ENCODE measurements at places on chromosomes 12 and 14.

- no peak for DNase-seq
Observed at GRCh38 chr14:102764220-102764671, 13.0 kb upstream of the TRAF3 start.

DNA sequence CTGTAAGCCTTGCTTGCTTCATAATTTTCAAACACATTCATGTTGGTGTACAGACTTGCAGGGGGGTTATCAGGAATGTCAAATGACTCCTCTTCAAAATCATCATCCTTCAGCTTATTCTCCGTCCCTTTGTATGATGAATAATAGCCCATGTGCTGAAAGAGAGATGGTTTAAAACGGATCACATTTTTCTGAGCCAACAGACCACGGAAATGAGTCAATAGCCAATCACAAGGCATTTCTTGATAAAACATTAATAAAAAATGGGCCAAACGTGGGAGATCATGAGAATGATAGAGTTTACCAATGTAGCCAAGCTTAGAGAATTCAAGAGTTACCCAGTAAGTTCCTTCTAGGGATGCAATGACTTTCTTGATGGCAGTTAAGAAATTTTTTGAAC is 105.5 kb downstream of the NTS start:
- no peak for DNase-seq

DNA sequence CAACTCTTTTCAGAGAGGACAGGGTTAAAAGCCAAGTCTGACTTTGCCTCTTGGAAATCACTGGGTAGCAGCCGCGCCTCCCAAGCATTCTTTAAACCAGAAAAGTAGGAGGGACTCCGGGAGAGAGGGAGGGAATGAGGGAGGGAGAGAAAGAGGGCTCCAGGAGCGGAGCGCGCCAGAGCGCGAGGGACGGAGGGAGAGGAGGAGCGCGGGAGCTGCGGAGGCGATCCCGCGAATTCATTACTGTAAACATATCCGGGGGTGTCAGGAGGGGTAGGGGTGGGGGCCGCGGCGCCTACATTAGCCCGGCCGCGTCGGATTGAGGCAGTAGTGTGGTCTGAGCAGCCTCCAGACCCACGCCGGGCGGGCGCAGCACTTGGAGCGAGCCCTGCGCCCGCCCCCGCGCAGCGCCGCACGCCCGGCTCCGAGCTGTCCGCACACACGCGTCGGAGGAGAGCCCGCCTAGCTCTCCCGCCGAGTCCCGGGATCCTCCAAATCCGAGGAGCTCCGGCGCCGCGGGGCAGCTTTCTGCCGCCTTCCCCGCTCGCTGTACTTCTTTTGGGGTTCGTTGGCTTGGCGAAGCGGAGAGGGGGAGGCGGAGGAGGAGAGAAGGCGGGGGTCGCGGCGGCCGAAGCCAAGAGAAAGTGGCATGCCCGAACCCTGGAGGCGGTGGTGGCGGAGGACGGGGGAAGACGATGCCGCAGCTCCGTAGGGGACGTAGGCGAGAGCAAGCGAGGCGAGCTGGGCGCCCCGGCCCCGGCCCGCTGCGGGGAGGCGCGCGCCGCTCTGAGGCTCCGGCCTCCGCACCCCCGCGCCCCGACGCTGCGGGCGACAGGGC is 3.3 kb downstream of the FLRT2 start:
- DNase-seq, result no peak

- DNase-seq, result no peak
Observed at GRCh38 chr12:57215668-57216013, 953 bp upstream of the NXPH4 start.

DNA sequence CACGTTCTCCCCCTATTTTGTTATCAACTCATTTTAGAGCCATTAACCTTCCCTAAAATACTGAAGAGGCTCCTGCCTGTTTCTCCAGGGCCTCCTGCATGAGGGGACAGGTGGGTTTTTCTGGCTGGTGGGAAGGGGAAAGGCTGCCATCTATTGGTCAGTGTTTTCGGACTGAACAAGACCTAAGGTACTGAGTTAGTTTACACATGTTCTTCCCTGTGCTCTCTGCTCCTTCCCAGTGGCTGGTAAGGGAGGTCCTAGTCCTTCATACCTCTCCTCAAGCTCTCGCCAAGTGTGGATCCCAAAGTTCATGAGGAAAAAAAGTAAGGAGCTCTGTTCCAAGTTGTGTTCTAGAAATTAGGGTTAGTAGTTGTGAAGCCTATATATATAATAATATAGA is 357.5 kb downstream of the FSCB start:
- peak; percentile 50 for DNase-seq

GRCh38 chr12:52331833-52332232 is 10.6 kb upstream of the KRT83 start:
- no peak for DNase-seq

DNA sequence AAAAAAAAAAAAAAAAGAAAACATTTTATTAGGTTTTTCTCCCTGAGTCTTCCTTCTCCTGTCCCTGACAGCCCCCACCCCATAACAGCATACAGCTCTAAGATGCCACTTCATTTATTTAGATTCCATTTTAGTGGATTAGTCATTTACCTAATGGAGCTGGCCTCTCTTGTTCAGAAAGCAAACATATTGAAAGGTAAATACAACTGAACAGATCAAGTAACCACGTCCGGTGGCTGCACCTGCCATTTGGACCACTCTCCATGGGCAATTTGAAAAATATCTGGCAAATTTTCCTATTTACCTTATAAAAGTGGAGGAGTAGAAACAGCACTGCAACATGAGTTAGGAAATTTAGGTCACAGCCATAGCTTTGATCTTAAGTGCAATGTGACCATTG is 254.6 kb downstream of the C12orf42 start:
- DNase-seq, result no peak

DNA sequence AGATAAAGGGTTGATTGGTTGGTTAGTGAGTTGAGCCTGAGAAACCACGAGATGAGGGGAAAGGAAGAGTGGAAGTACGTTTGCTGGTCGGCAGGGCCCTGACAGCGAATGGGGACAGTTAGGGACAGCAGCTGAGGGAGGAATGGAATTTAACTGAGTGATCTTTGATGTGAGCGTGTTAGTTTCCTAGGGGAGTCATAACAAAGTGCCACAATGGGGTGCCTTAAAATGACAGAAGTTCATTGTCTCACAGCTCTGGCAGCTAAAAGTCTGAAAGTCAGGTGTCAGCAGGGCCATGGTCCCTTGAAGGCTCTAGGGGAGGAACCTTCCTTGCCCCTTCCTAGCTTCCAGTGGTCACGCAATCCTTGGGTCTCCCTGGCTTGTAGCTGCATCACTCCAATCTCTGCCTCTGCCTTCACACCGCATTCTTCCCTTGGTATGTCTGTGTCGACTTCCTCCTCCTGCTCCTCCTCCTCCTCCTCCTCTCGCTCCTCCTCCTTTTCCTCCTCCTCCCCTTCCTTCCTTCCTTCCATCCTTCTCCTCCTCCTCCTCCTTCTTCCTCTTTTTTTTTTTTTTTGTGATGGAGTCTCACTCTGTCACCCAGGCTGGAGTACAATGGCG is 26.0 kb upstream of the RIN3 start:
- no peak for DNase-seq

DNA sequence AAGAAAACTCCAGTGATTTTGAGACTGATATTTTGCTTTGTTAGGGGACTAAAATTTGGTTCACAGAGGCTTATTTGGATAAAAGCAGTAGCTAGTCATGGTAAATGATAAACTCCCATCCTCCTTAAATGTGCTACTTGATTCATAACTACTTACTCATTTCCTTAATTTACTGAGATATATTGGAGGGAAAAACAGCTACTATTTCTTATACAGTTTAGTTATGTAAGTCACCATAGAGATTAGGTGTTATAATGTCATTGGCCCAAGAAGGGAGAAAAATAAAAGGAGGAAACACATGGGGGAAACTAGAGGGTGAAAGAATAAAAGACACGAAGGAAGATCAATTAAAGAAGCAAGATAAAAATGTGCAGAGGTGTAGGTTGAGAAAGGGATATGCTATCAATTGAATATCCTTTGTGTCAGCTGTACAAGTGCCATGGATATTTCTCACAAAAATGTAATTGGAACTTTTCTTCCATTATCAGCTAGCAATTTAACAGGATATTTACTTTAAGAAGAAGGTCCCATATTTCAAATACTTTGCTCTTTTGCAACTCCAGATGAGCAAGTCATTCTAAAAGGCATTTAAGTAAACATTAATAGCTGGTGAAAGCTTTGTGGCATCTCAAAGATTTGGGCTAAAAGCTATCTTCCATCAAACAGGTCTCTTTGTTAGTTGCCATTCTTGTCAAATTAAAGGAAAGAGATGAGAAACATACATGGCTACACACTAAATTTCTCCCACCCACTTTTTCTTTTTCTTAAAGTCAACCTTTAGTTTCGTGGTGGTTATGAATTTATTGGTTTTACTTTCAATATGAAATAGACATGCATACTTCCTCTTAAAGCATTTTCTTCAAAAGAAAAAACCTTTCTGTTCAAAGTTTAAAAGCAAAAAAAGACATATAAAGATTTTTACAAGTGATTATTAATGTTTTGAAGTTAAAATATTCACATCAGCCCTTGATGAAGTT is 439.5 kb downstream of the CCER1 start:
- no peak for DNase-seq

DNA sequence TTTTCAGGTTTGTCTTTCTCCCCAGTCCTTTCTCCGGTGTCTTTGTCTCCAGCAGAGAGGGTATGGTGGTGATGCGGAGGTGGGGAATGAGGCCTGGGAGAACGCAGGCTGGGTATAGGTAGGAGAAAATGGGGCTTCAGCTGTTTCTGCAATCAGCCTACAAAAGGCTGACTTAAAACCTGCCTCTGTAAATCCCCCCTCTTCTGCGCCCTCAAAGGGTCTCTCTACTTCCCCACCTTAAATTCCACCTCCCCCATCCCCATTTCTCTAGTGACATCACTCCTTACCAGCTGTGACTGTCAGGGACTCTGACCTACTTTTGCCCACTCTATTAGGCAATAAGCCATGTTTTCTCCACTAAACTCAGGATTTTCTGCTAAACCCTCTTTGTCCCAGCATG is 8.1 kb upstream of the RIMKLB start:
- DNase-seq, result no peak

DNA sequence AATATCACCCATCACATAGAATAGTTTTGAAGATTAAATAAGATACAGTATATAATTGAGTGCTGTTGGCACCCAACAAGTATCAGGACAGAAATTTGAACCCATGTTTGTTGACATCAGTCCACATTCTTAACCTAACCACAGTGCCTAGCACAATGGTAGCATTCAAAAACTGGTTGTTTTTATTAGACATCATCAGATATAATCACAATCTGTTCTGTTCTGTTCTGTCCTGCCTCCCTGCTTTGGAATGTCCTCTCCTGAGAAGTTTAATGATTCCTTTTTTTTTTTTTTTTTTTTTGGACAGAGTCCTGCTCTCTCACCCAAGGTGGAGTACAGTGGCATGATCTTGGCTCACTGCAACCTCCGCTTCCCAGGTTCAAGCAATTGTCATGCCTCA is 476.6 kb downstream of the RMST start:
- DNase-seq, result no peak

- no peak for DNase-seq
Observed at GRCh38 chr12:56391721-56392120, 29.1 kb upstream of the APOF start.

GRCh38 chr12:131442337-131442918 is 268.5 kb upstream of the SFSWAP start:
- no peak for DNase-seq

Measured in liver (tissue), 10 donors.